ENCODE measurements at places on chromosomes 16 and 17.

GRCh38 chr17:73096211-73096610 lies 3.7 kb upstream of the SLC39A11 start:
- DNase-seq: no peak

- DNase-seq: no peak
These were observed 14.7 kb downstream of the CACNG3 start for GRCh38 chr16:24270721-24271442.

GRCh38 chr16:31529937-31530312 lies 2.2 kb downstream of the AHSP start:
- no peak for DNase-seq

GRCh38 chr16:88550246-88550661 lies 19.9 kb upstream of the ZC3H18 start:
- no peak for DNase-seq

DNA sequence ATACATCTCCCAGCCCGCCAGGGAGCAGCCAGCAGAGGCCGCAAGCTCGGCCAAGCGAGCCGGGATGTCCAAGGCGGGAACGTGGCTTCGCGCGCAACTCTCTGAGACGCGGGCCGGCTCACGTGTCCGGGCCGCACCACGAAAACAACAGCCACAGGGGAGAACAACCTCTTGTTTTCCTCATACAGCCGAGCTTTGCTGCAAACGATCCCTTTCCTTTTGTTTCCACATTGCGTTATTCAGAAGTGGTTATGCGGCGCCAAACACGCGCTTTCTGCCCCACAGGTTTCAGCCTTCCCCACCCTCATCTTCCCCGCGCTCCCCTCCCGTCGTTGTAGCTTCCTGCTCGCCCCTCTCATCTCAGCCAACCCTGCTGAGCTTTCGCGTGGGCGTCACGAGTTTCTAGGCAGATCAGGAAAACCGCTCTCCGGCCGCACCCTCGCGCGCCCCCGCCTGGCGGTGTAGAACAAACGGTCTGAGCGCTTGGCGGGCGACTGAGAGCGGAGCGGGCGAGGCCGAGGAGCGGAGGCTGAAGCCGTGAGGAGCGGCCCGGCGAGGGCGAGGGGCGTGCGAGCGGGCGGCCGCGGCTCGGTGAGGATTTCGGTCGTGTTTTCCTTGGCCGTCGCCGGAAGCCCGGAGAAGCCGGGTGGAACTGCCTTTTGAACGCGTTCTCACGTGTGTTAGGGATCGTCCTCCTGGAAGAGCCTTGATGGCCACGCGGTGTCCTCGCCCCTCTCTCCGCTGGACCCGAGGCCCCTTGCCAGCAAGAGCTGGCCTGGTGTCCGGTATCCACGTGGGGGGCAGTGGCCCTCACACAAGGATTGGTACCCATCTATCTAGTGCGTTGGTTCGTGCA lies 6.6 kb upstream of the SMARCD2 start:
- peak; percentile 54 for DNase-seq

- no peak for DNase-seq
These were observed 775 bp upstream of the CHP2 start for GRCh38 chr16:23753908-23754593.

DNA sequence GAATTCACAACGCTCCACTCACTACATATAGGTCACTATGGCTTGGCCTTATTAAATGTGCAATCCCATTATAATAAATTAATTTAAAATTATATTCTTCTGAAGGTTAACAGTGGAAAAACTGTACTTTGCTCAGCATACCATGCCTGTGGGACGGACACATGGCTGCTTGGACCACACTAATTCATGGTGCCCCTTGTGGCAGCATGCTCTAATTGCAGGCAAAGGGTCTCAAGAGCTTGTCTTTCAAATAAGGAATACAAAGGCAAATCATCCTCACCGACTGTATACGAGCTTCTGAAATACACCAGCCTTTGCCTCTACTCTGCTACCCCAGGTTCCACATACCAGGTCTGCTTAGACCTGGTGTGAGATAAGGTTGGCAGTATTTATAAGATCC lies 11.7 kb downstream of the SMPD3 start:
- no peak for DNase-seq

GRCh38 chr16:51755577-51756355 lies 604.7 kb upstream of the SALL1 start:
- DNase-seq: no peak

Data from NCI-H226 (cell line).